ENCODE measurements at places on chromosomes 5 and 9. TPM values are rescaled to one million over a fixed set of nuclear protein-coding genes. Genes with fewer than 3 reads are reported as not detected.
A peak's percentile ranks its signal among the peaks of the same experiment; 100 is the strongest.

HOMER1 gene
- total RNA-seq, result 7.3 TPM

GRCh38 chr5:142719836-142720370 lies 34.0 kb upstream of the FGF1 start:
- H3K4me1 ChIP-seq, result no peaks in the 10 kb centered on the region
- no peak overlapping the region for H3K27ac ChIP-seq
- H3K27me3 ChIP-seq, result peaks cover 23% of the 10 kb centered on the region
- no peak for DNase-seq
- H3K4me3 ChIP-seq, result no peak overlapping the region

DNA sequence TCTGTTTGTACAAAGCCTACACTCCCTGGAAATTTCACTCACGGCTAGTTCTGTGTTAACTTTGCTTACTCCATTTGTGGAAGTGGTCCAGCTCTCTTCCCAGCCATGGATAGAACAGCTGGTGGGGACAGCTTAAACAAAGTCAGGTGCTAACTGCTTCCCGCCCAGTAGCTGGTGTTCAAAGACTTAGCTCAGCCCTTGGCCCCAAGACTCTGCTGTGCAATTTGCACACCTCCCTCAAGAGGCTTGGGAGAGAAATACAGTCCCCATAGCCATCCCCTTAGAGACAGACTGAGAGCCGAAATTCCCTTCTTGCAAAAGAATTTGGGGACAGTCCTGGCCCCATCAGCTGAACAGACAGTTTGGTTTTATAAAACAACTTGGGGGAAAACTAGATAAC lies 73.8 kb upstream of the RAI14 start:
- peaks cover 30% of the 10 kb centered on the region for H3K27me3 ChIP-seq
- DNase-seq, result no peak
- no peak overlapping the region for H3K27ac ChIP-seq
- H3K4me3 ChIP-seq, result no peak overlapping the region
- no peaks in the 10 kb centered on the region for H3K36me3 ChIP-seq

MEIKIN gene
- not detected for total RNA-seq

DNA sequence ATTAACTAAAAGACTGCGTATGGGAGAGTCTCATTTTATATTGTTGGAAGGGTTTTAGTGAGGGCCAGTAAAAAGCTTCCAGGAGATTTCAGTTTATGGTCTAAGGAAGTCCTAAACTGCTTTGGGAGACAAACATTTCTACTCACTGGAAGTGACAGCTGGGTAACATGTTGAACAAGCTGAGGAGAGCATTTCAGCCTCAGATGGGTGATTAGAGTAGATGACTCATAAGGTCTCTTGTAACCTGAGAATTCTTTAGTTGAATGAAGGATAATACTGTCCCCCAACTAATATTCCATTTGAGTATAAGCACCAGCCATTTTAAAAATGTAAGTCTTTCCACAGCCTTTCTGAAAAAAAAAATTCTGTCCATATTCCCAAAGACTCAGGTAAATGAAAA lies 218.0 kb upstream of the C9orf72 start:
- H3K36me3 ChIP-seq, result no peaks in the 10 kb centered on the region
- H3K27ac ChIP-seq, result no peak overlapping the region
- H3K27me3 ChIP-seq, result peaks cover 7% of the 10 kb centered on the region
- no peak overlapping the region for H3K4me3 ChIP-seq

GRCh38 chr5:194102-194501 lies 2.8 kb downstream of the LRRC14B start:
- no peak overlapping the region for H3K27ac ChIP-seq
- H3K36me3 ChIP-seq, result no peaks in the 10 kb centered on the region
- peaks cover 6% of the 10 kb centered on the region for H3K4me1 ChIP-seq
- no peak overlapping the region for H3K4me3 ChIP-seq
- DNase-seq, result no peak

MYORG gene
- total RNA-seq, result 1.7 TPM

DNA sequence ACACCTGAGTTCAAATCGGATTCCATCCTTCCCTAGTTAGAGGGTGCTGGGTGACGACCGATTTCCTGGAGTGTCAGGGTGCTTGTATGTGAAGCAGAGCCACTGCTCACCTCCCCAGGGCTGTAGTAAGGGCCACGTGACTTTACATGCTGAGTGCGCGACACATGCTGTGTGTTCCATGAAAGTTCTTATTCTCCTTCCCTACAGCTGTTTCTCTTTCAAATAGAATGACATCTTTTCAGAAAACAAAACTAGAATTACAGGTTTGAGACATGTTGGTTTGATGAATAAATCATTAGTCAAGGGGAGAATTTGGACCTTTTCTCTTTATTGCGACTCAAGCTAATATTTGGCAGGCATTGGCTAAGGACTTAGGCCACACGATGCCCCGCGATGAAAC lies 113.1 kb downstream of the JMY start:
- H3K4me3 ChIP-seq, result no peak overlapping the region
- DNase-seq, result no peak
- H3K27me3 ChIP-seq, result no peaks in the 10 kb centered on the region

- no peaks in the 10 kb centered on the region for H3K27me3 ChIP-seq
- DNase-seq, result no peak
- no peak overlapping the region for H3K4me3 ChIP-seq
- H3K4me1 ChIP-seq, result no peaks in the 10 kb centered on the region
- H3K27ac ChIP-seq, result no peak overlapping the region
Observed at GRCh38 chr5:127959152-127959764, 124.3 kb upstream of the SLC12A2 start.

MCC gene
- 3.3 TPM for total RNA-seq

DNA sequence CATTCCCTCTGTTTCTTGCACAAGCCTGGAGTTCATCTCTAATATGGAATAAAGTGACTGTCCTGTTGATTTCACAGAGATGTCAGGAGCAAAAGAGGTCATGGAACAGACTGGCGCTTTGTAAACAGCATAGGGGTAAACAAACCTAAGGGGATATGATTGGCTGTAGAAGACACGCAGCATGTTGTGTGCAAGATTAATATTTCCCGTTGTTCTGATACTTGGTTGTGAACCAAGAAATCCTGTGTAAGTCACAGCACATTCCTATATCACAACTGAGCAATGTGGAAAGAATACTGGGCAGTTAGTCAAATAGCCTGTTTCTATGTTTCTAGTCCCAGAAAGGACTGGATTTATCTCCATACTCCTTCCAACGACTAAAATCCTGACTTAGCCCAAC lies 3.2 kb downstream of the ADAMTS12 start:
- no peaks in the 10 kb centered on the region for H3K36me3 ChIP-seq
- DNase-seq, result no peak
- H3K4me3 ChIP-seq, result no peak overlapping the region

GPRIN1 gene
- 1.4 TPM for total RNA-seq

PAPPA gene
- not detected for total RNA-seq

PCDHA11 gene
- not detected for total RNA-seq

CDO1 gene
- 0.42 TPM for total RNA-seq

DNA sequence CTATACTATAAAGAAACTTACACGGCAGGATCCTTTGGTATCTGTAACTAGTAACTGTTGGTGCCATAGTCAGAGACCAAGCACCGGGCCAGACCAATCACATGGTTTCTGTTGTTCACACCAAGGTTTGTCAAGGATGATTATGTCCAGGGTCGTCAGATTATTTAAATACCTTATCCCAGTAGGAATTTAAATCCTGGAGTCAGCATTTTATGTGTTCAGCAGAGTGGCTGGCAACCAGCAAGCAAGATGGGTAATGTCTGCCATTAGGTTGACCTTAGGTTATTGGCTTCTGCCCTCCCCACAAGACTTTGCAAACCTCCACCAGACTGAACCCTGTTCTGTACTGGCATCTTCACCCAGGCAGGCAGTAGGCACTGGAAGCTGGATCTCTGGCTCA lies 39.3 kb upstream of the TMOD1 start:
- H3K4me1 ChIP-seq, result no peaks in the 10 kb centered on the region
- no peaks in the 10 kb centered on the region for H3K27me3 ChIP-seq
- H3K36me3 ChIP-seq, result no peaks in the 10 kb centered on the region
- H3K27ac ChIP-seq, result no peak overlapping the region
- DNase-seq, result no peak
- no peak overlapping the region for H3K4me3 ChIP-seq

SAXO1 gene
- total RNA-seq, result not detected

IFNK gene
- not detected for total RNA-seq

SMIM33 gene
- 0.22 TPM for total RNA-seq

DNA sequence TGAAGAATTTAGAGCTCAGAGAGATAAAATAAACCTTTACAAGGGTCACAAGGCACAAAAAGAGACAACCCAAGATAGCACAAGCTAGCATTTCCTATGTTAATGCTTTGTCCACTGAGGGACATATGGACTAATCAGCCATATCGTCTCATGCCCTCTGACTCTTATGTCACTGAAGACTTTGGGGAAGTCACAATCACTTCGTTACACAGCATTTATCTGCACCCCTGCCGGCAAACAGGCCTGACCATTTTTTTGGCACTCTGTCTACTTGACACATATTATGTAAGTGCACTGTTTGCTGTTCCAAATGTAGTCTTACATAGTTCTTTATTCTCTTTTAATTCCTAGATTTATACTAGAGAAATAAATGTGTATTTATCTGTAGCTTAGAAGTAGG lies 13.9 kb upstream of the BNC2 start:
- H3K27me3 ChIP-seq, result no peaks in the 10 kb centered on the region
- H3K36me3 ChIP-seq, result peaks cover 2% of the 10 kb centered on the region
- no peak for DNase-seq

DNA sequence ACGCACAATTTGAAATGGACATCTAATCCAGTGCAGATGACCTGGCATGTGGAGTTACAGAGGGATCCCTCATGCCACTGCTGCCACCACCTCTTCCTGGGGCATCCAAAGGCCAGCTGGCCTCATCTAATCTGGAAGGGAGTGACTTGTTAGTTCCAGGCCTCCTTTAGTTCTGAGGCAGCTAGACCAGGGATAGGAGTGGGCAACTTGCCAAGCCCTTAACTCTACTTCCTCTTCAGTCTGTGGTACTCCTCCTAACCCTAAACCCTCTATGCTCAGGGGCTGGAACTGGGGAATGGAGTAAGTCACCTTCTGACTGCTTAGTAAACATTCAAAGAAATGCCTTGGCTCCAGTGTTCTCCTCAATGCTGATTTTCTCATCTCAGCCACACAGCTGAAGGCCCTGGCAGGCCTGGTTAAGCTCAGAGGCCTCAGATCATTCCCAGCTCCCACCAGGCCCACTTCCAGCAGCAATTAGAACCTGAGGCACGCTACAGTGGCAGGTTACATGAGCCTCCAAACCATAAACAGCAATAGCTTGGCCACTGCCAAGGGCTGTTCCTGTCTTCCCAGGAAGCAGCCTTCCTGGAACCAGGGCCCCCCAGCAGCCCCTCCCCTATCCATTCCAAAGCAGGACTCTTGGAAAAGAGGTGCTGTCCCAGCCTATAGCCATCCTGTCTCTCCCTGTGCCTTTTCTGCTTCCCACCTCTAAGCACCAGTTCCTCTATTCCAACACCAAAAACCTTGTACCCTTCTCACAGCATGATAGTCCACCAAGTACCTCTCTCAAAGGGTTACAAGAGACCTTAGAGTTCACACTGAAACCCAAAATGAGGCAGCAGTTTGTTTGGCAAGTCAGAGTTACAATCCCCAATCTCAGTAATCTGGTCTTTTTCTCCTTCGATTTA lies 2.0 kb downstream of the EIF4EBP3 start:
- DNase-seq, result no peak
- no peaks in the 10 kb centered on the region for H3K27me3 ChIP-seq
- H3K4me1 ChIP-seq, result peaks cover 73% of the 10 kb centered on the region
- peak overlapping the region; percentile 53 for H3K27ac ChIP-seq

DNA sequence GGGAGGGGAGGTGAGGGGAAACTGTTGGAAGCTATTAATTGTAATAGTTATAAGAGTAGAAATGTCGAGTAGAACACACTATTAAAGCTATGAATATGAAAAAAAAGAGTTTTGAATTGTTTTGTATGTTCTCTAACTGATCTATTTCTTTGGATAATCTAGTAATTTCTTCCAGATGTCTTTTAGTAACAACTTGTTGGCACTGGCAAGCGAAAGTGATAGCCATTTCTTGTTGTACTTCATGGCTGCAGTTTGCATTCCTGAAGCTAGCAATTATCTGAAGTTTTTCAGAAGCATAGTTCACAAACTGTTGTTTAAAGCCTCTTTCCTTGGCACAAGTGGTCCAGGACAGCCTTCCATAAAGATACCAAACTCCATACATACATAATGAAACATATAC lies 49.4 kb upstream of the SPATA31C2 start:
- no peak for DNase-seq
- peaks cover 38% of the 10 kb centered on the region for H3K27me3 ChIP-seq
- H3K4me1 ChIP-seq, result no peaks in the 10 kb centered on the region
- H3K36me3 ChIP-seq, result no peaks in the 10 kb centered on the region

PRDM9 gene
- total RNA-seq, result not detected

DNA sequence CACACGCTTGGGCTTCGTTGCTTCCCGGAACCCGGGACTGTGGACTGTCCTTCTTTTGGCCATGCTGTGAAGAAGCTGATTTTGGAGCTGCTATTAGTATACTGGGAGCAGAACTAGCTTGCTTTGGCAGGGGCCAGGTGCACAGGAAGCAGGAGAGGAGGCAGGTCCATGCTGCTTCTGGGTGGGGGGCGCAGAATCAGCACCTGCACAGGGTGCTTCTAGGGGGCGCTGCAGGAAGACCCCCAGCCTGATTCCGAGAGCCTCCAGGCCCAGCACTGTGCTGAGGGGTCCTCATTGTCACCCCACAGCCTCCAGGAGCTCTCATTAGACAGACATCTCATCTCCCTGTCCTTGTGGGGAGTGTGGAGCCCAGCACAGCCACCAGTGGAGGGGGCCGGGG lies 252.6 kb upstream of the IRX4 start:
- no peaks in the 10 kb centered on the region for H3K27me3 ChIP-seq
- no peak overlapping the region for H3K4me3 ChIP-seq
- no peak for DNase-seq
- H3K27ac ChIP-seq, result no peak overlapping the region

DNA sequence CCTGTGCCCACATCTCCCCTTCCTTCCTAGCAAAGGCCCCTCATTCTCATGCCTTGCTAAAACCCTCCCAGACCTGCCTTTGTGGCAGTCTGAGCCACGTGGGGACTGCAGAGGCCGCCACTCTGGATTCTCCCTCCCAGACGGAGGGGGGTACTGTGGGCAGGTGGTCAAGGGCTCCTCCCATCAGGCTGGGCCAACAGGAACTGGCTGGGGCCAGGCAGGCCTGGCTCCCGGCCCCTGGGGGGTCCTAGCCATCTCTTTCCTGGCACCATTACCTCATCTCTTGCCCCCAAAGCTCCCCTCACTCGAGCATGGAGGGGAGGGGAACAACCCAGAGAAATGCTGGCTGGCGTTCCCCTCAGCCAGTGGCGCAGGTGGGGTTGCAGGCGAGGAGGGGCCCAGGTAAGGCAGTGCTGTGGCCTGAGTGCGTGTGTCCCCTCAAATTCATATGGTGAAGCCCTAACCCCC lies 88.6 kb downstream of the ZNF354C start:
- peaks cover 7% of the 10 kb centered on the region for H3K36me3 ChIP-seq
- DNase-seq, result no peak
- peaks cover 17% of the 10 kb centered on the region for H3K4me1 ChIP-seq
- no peak overlapping the region for H3K27ac ChIP-seq
- no peaks in the 10 kb centered on the region for H3K27me3 ChIP-seq

DNA sequence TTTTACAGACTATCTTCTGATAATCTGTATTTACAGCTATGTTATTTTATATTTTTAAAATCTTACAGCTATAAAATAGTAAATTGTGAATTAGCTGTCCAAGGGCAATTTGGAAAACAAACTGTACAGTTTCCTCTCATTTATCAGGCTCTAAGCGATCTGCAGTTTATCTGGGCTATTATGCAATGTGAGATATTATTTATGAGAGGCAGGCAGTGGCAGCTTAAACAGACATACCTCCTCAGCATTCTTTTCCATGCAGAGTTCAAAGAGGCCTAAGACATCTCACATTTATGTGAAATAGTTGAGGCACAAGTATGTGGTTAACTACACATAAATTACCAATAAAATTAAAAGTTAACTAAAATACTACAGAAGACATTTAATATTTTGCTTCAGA lies 10.2 kb downstream of the NIPSNAP3B start:
- no peak overlapping the region for H3K27ac ChIP-seq
- H3K4me1 ChIP-seq, result no peaks in the 10 kb centered on the region
- no peaks in the 10 kb centered on the region for H3K27me3 ChIP-seq
- H3K36me3 ChIP-seq, result no peaks in the 10 kb centered on the region
